Peyer's patch (tissue), 4 donors: ENCODE measurements at places on chromosomes 5 and 9. TPM values are rescaled to one million over a fixed set of nuclear protein-coding genes. Genes with fewer than 3 reads are reported as not detected.

DNA sequence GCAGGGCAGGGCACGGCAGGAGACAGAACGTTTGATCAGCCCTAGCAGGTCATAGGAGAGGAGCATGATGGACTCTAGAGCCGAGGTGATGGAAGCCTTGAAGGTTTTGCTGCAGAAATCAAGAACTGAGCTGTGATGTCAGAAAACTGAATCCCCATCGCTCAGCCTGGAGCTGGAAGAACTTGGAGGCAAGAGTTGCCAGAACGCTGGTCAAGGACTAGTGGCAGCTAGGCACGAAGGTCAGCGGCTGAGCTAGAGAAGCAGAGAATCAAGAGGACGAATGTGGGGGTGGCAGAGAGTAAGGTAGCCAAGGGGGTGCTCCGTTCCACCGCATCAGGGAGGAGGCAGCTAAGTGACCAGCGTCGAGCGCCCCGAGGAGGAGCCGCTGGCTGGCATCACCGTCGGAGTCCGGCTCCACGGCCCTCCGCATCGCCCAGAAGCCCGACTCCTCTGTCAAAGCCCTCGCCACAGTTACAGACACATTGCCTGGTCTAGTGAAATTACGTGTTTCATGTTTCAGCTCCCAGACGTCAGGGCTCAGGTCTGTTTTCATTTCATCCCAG lies 1.2 kb upstream of the GALNT10 start:
- DNase-seq, result peak; percentile 62

ANKRD18B gene
- not detected for total RNA-seq

GRCh38 chr5:119354537-119355243 lies 1.1 kb upstream of the TNFAIP8 start:
- DNase-seq, result no peak

- no peak for DNase-seq
Measured at GRCh38 chr5:14706615-14707021, 42.1 kb downstream of the OTULIN start.

LHX6 gene
- total RNA-seq, result 2.3 TPM

DNA sequence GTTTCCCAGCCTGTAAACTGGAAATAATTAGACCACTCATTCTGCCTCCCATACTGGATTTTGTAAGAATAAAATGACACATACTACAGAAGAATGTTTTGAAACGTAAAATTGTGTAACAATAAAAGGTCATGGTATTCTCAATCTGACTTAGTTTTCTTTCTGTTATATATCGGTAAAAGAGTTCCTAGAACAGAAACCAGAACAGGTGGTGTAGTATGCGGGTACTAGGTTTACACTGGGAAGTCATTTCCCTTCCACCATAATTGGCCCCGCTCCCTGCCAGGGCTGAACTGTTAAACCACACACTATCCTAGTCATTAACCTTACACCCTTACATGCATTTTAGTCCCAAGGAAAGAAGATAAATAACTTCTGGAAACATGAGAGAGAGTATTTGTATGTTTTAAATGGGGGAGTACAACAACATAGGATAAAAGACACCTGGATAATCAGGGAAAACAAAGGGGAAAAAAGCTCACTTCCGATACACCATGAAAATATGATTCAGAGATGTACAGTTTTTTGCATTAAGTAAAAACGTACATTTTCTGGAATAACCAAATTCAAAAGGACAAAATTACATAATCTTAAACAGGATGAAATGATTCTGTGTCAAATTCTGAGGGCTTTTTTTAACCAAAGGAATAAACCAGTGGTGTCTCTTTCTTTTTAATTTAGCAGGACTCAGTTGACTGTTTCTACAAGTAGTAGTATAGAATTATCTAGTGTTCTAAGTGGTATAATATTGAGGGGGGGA lies 199.7 kb downstream of the GLIS3 start:
- DNase-seq, result no peak

PCDHA9 gene
- 0.83 TPM for total RNA-seq

GRCh38 chr9:69265891-69266290 lies 59.1 kb upstream of the ENTREP1 start:
- DNase-seq, result no peak

- DNase-seq, result no peak
Measured at GRCh38 chr5:181153814-181154213, 6.4 kb downstream of the OR2V2 start.

DNA sequence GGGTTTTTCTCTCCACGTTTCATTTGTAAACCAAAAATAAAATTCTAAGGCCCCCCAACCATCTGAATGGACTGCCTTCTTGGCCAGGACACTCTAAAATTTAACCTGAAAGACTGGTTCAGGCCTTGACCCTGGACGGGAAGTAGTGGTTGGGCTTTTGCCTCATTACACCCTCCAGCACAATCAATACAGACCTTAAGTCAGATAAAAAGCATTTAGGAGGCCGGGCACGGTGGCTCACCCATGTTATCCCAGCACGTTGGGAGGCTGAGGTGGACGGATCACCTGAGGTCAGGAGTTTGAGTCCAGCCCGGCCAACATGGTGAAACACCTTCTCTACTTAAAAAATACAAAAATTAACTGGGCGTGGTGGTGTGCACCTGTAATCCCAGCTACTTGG lies 91.6 kb upstream of the PPP1R26 start:
- DNase-seq, result no peak

CAMK2A gene
- 1.2 TPM for total RNA-seq

DNA sequence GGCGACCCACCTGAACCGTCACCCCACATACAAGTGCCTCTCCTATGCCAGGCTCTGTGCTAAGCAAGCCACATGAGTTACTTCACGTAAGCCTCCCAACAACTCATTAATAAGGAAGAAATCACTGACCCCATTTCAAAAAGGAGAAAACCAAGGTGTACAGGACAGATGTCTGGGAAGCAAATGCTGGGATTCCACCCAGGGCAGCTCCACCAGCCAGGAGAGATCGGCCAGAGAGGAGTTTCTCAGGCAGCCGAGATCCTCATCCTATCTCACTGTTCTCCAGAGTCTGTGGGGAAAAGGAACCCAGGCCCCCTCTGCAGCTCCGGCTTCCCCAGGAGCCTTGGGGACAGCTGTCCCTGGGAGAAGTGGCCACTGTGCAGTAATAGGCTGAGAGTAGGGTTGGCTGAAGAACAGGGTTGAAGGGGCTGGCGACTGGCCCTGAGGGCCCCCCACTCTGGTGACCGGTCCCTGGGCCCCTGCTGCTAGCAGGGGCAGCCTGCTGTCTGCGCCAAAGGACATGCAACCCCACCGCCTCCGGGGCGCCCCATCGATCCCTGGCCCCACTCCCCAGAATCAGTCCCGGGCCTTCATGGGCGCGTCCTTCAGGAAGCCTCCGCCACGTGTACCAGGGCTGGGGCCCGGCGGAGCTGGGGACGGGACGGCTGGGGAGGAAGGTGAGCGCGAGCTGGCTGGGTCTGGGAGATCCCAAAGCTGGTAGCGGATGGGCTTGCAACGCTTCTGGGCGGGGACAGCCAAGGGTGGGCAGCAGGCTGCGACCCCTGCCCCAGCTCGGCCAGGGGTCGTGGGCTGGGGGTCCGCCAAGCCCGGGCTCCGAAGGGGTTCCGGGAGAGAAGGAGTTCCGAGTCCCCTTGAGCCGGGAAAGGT lies 44.1 kb upstream of the STXBP1 start:
- no peak for DNase-seq

- DNase-seq, result no peak
Measured at GRCh38 chr5:116478491-116478890, 96.1 kb downstream of the SEMA6A start.

DNA sequence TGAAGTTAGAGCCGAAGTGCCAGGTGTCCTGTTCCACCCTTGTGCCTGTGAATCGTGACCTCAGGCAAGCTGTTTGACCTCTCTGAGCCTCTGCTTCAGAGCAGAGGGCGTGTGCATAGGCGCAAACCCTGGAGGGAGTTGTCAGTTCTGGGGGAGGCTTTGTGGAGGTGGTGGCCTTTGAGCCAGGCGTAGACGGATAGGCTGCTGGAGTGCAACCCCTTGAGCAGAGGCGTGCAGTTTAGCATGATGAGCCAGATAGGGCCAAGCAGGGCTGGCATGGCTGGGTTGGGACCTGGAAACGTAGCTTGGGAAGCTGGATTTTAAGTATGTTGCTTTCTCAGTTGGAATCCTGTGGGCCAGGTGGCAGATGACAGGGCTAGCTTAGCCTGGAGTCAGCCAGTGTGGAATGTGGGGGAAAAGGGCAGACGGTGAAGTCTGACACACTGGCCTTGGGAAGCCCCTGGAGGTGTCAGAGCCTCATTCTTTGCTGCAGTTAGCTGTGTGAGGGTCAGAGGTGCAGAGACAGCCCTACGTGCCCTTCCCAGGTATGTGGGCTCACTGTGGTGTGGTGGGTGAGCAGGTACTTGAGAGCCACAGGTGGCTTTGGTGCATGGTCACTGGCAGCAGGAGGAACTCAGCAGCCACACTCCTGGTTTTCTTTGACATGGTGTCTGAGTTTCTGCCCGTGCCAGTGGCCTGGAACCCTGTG lies 93.4 kb downstream of the DAB2IP start:
- no peak for DNase-seq

GRCh38 chr9:3191715-3192114 lies 334.1 kb downstream of the RFX3 start:
- DNase-seq, result no peak

ADRB2 gene
- total RNA-seq, result 0.53 TPM

GRCh38 chr9:127742435-127743088 lies 7.5 kb upstream of the TOR2A start:
- DNase-seq, result no peak

DNA sequence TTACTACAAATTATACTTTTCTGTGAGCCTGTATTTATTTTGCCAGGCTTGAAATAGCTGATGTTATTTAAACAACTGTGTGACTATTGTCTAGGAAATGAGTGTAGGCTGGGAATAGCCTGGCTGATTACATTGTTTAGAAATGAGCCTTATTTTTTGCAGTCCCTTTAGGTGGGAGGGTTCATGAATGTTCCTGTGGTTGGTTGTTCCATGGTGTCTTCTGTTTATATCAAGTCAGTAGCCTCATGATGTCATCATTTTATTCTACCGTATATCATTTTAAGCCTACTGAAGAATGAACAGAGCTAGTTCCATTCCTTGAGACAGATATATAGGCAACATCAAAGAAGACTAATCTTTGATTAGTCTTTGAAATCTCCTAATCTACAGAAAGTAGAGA lies 53.1 kb downstream of the MAP1B start:
- no peak for DNase-seq

DNA sequence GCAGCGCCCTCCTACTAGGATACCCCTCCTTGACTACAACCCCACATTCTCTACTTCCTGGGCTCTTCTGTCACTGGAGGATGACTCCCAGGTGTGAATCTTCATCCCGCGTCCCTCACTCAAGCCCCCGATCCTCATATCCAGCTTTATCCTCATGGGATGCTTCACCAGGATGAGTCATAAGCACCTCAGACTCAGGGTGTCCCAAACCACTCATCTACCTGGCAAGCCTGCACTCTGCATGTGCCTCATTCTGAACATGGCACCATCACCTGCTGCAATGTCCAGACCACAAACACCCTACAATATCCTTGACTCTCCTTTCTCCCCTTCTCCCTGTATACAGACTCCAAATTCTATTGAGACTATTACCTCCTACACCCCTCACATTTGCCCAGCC lies 1.5 kb upstream of the TGFBI start:
- DNase-seq, result no peak

- no peak for DNase-seq
Measured at GRCh38 chr9:95764533-95765319, 110.8 kb upstream of the ERCC6L2 start.

DNA sequence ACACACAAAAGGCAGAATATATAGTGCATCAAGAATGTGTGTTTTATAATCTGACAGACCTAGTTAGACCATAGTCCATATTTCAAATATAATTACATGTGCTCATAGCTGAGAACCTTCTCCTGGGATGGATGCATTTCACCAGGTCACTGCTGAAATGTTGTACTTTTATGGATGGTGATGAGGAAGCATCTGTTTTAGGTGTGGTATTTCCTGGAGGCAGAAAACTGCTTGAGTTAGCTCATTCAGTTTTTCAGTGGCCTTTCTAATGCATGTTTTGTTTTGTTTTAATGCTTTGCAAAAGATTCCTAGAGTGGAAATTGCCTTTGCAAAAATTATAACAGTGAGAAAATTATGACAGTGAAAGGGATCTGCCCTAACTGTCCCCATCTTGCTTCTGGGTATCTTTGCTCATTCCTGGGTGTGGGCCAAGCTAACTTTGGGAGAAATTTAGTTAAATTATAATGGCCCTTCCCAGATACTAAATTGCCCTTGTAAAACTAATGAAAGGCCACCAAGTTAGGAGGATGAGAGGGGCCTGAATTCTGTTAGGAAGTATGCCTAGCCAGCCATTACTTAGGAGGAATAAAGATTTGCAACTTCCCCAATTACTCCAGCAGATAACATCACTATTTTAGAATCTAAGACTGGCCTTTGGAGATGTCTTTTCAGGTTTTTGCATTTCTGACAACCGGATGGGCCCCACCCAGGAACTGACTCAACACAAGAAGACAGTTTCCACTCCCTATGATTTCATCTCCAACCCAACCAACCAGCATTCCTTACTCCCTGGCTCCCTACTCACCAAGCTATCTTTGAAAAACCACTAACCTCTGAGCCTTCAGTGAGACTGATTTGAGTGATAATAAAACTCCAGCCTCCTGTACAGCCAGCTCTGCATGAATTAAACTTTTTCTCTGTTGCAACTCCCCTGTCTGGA lies 7.0 kb upstream of the IL12B start:
- DNase-seq, result no peak

DNA sequence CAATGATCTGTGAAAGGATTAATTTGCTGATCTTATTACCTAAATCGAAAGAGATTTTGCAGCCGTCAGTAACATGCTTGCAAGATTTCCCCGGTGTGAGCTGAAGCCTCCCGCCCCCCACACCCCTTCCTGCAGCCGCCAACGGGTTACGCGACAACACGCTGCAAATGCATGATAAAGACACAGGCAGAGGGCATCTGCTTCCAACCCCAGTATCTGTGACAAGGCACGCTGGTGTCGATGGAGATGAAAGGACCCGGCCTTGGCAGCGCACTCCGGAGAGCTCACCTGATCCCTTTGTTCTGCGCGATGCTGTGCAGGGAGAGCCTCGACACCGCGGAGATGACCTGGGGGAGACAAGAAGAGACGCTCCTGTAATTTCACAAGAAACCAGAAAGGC lies 122.9 kb upstream of the SARDH start:
- no peak for DNase-seq

NAIF1 gene
- total RNA-seq, result 9.9 TPM

OTULINL gene
- 18.9 TPM for total RNA-seq

DNA sequence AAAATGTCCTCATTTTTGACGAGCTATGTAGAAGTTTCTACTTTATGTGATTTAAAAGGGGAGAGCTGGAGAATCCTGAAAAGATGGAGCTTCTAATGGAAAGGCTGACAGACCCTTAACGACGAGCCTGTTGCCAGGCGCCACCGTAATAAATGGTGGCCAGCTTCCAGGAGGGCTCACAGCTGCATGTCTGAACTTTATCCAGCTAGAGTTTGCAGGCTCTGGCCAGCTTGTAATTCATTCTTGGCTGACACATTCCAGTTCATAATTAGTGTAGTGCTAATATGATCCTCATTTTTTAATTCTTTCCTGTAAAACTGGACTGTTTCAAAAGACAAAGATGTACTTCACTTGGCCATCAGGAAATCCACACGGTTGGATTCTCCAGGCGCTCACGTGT lies 246.7 kb downstream of the GAS1 start:
- DNase-seq, result no peak
